Activated CD8-positive, alpha-beta memory T cell treated with anti-CD3 and anti-CD28 coated beads, Interleukin-2, amount 10 ng/mL, durations not matched to agents 7 days and 5 days (primary cell): ENCODE measurements at places on chromosomes 12 and 14.

GRCh38 chr14:71094722-71095121 is 187.5 kb downstream of the PCNX1 start:
- H3K27ac ChIP-seq, result no peak overlapping the region
- peaks cover 3% of the 10 kb centered on the region for H3K4me1 ChIP-seq
- no peaks in the 10 kb centered on the region for H3K27me3 ChIP-seq
- DNase-seq, result no peak
- peaks cover 60% of the 10 kb centered on the region for H3K36me3 ChIP-seq
- H3K4me3 ChIP-seq, result no peak overlapping the region

- H3K36me3 ChIP-seq, result peaks cover 33% of the 10 kb centered on the region
- H3K27me3 ChIP-seq, result peaks cover 10% of the 10 kb centered on the region
- no peak for DNase-seq
Measured at GRCh38 chr14:64915797-64916196, 1.5 kb downstream of the CHURC1 start.

- H3K4me3 ChIP-seq, result no peak overlapping the region
- no peaks in the 10 kb centered on the region for H3K36me3 ChIP-seq
- no peak overlapping the region for H3K27ac ChIP-seq
- H3K4me1 ChIP-seq, result peaks cover 4% of the 10 kb centered on the region
- no peak for DNase-seq
Measured at GRCh38 chr14:106051796-106052195, 525.4 kb downstream of the TMEM121 start.

GRCh38 chr12:124508381-124509079 is 58.9 kb downstream of the NCOR2 start:
- H3K27me3 ChIP-seq, result no peaks in the 10 kb centered on the region
- H3K4me1 ChIP-seq, result peaks cover 2% of the 10 kb centered on the region
- no peak overlapping the region for H3K4me3 ChIP-seq
